ENCODE measurements at places on chromosomes 7 and 10.

GRCh38 chr10:61632057-61632670 is 30.6 kb upstream of the CABCOCO1 start:
- no peak for DNase-seq

- no peak for DNase-seq
Observed at GRCh38 chr10:72509941-72510340, 115.9 kb downstream of the MICU1 start.

- DNase-seq: peak; percentile 7
Observed at GRCh38 chr10:115432188-115432819, 339.1 kb downstream of the ATRNL1 start.

- no peak for DNase-seq
Observed at GRCh38 chr10:119404719-119405519, 137.6 kb downstream of the RGS10 start.

DNA sequence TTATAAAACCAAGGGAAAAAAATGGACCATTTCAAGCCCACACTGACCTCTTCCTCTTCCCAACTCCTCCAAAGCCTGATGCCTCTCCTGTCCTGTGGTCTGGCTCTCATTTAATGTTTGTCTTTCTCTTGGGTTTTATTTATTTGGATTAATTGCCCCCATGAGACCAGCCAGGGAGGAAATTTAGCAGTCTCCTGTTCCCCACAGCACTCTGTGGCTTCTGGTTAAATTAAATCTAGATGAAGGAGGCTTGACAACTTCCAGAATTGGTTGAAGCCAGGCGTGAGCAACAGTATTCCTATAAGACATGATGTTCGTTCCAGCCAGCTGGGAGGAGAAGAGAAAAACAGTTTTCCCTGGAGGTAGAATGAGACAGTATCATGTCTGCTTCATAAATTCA is 15.1 kb upstream of the PRLHR start:
- DNase-seq: no peak

DNA sequence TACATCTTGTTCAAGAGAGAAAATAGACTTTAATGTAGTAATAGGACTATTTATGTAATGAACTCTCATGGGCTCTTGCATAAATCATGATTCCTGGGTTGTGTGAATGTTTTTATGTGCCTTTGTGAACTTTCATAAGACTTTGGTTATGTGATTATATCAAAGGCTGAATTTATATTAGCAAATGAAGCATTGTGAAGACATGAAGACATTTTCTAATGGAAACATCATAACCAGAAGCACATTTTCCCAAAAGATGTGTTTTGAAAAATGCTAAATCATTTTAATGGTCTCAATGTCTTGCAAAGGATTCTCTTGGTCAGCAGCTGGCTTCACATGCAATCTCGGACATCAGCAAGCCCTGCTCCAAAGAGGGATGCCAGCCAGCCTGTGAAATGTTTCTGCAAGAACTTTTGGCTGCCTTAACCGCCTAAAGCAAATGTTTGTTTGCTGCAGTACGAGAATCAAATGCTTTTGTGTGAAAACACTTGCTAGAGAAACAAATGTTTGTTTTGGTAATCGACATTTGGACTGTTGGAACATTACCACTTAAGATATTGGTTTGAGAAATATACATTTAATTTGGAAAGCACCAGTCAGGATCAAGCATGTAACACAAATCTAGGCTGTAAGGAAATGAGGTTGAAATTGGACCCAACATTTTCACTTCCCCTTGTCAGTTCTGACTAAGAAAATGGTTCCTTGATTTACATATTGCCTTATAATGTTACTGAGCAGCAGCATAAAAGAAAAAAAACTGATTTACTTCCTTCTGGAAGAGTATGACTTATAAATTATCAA is 102.1 kb downstream of the RTKN2 start:
- DNase-seq: peak; percentile 65

DNA sequence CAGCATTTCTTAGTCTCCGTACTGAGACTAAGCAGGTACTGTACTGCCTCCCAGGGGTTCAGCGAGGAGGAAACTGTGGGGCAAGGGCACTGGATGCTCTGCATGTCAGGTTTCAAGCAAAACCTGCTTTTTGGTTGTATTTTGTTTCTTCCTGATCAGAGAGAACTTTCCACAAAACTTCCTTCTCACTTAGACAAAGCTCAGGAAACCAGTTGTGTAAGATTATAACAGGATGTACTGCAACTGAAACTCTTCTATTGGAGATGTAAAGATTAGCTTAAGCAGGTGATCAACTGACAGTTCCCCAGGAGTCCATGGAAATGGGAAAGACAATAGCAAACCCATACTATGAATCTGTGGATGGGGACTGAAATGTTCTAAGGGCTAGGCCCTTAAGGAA is 67.3 kb downstream of the PLCE1 start:
- no peak for DNase-seq

DNA sequence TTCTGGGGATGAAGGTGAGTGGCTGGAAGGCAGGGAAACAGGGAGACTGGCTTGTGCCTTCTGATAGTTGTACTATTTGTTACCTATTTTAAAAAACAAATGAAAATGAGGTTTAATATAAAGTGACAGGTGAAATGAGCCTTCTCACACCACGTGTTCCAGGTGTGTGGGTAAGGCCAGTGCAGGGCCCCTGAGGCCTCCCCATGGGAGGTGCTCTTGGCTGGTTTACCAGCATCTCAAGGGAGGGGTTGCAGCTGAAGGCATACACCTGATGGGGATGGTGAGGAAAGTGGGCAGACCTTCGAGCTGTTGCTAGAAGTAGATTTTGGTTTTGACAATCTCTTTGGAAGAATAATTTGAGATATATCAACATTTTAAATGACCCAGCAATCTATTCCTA is 103.6 kb downstream of the ARHGAP22 start:
- DNase-seq: no peak

- DNase-seq: no peak
Observed at GRCh38 chr10:96415891-96416554, 57.2 kb upstream of the OPALIN start.

DNA sequence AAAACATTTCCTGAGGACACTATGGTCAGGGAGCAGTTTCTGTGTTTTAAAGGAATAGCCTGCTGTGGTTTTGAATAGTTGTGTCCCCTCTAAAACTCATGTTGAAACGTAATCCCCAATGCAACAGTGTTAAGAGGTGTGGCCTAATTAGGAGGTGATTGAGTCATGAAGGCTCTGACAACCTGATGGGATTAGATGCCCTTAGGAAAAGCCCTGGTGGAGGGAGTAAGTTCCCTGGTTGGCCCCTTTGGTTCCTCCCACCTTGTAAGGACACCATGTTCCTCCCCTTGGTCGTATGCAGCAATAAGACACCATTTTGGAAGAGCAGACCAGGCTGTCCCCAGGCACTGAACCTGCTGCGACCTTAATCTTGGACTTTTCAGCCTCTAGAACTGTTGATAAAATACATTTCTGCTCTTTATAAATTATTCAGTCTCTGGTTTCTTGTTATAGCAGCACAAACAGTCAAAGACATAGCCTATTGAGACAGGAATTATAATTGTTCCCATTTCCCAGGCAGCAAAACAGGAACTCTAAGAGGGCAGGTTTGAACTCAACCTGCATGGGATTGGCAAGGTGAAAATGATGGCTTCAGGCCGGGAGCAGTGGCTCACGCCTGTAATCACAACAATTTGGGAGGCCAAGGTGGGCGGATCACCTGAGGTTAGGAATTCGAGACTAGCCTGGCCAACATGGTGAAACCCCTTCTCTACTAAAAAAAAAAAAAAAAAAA is 20.5 kb upstream of the TNS3 start:
- DNase-seq: no peak

- no peak for DNase-seq
Observed at GRCh38 chr7:129101746-129102145, 42.8 kb upstream of the TSPAN33 start.

DNA sequence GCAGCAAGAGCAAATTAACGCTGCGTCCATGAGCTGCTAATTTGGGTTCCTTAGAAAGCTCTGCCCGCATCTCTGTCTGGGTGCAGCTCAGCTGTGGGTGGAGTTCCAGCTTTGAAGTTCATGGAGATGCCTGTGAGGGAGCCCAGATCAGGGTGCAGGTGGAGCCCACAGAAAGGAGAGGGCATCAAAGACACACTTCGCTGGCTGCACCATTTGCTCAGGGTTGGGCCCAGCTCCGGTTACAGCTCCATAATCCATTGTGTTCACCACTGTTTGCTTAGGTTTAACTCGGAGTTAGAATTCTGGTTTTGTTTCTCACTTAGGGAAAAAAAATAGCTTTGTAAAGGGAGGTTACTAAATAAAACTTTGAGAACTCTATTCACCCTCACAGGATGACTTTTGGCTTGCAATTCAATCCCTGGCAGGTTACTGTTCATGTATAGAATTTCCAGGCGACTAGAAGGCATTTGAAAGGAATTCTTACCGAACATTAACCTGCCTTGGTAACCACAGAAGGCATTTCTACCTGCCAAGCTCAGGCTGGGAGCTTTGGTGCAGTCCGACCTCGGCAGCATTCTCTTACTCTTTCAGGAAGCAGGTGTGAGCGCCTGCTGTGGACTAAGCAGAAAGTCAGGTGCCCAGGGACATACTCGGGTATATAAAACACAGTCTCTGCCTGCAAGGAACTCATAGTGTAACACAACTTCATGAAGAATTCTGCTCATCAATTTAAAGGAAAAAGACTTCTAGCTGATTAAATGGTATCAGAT is 179.5 kb upstream of the RNF32 start:
- DNase-seq: no peak

GRCh38 chr10:1155791-1156615 is 99.8 kb downstream of the WDR37 start:
- no peak for DNase-seq

- DNase-seq: no peak
Observed at GRCh38 chr7:84117304-84117703, 77.3 kb downstream of the SEMA3A start.

Measured in GM12865 (cell line).